T-helper 2 cell (primary cell): ENCODE measurements at places on chromosomes 13 and 19.

DNA sequence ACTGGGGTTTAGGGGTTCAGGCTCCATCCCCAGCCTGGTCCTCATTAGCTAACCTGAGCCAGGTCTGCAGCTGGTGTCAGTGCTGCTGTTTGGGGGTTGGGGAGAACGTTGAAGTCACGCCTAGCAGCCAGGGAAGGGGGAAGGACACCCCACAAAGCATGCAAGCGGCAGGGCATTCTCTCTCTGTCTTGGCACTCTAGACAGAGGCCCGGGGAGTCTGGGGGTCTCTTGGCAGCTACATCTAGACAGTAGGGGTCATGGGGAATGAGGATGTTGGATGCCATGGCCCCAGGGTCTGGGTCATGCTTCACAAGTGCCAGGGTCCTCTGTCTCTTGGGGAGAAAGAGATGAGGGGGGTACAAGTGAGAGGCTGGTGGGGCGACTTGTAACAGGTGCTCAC, 2.6 kb downstream of the ERICH4 start:
- no peak for DNase-seq

DNA sequence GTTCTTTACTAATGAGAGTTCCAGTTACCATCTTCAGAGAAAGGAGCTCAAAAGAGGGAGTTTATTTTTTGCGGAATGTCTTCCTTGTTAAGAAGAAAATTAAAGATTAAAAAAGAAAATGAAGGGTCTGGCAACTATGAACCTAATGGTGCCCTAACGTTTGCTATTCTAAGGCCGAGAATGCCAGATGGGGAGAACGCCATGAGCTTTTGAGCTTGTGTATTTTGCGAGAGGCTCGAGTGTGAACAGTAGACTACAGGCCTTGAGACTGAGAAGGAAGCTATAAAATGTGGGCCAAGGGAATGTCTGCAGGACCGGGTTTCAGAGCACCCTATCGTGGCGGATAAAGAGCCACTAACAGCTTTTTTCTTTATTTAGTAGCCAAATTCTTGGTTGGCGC, 6.7 kb downstream of the FGF14 start:
- no peak for DNase-seq

GRCh38 chr19:57830071-57830602, at the start of gene ZNF587B:
TSS of gene ZNF587B (plus strand) at chr19:57830299. CDS start at chr19:57830529, 230 bp downstream.
- DNase-seq: peak; percentile 9

GRCh38 chr13:101917833-101918661, 465.6 kb downstream of the ITGBL1 start:
- no peak for DNase-seq

DNA sequence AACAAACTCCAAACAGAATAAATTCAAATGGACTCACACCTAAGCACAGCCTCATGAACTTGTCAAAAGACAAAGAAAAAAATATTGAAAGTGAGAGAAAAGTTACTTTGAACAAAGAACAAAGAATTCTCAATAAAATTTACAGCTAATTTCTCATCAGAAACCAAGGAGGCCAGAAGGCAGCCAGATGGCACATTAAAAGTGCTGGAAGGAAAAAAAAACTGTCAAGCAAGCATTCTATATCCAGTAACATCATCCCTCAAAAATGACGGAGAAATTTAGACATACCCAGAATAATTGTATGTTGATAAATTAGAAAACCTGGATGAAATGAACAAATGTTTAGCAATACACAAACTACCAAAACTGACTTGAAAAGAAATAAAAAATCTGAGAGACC, 129.8 kb upstream of the UQCRFS1 start:
- DNase-seq: no peak

GRCh38 chr13:43881580-43881979, 1.9 kb downstream of the LACC1 start:
- no peak for DNase-seq

DNA sequence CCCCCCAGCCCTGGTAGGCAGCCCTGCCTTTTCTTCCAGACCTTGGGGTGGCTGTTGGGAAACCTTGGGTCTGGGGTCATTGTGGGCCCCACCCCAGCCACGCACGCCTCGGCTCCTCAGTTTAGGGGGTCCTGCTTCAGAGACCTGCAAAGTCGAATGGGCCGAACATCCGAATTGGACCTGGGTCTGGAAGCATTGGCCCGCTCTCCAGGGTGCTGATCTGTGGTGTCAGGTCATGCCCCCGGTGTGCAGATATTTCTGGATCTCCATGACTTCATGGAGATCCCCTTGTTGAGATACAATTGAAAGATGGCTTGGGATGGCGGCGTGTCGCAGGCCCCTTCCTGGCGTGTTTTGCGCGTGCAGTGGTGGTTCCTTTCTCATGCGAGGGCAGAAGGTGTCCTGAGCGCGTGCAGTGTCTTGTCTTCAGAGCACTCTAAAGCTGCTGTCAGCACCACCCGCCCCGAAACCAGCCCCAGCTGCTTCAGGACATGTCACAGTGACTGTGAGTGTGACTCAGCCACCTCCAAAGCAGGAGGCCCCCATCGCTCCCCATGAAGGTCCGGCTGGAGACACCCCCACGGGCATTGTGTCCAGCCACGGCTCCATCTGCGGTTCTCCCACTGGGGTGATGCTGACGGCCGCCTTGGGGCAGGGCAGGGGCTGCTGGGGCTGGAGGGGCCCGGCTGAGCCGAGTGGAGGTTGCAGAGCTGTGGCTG, 112.7 kb downstream of the KDM4B start:
- DNase-seq: no peak
